ENCODE measurements at places on chromosomes 16 and 17.

DNA sequence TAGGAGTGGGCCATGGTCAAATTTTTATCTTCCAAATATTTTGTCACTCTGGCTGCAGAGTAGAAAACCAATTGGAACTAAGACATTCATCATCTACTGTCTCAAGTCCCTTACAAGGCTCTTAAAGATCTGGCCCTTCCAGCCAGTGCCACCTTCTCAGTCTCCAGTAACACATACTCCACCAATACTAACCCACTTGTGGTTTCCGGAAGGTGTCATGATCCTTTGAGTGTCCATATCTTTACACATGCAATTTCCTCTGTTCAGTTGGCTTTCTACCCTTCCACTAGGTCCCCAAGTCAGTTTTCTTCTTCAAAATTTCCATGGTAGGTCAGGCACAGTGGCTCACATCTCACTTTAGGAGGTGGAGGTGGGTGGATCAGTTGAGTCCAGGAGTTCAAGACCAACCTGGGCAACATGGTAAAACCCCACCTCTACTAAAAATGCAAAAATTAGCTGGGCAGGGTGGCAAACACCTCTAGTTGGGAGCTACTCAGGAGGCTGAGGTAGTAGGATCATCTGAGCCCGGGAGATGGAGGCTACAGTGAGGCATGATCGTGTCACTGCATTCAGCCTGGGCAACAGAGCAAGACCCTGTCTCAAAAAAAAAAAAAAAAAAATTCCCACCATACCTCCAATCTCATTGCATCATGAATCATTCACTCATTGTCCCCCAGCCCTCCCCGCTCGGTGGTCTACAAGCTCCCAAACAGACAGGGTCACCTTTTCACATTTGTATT is 6.0 kb upstream of the GRB2 start:
- no peak for DNase-seq

- no peak for DNase-seq
Observed at GRCh38 chr16:28062261-28062846, 1.2 kb downstream of the GSG1L start.

DNA sequence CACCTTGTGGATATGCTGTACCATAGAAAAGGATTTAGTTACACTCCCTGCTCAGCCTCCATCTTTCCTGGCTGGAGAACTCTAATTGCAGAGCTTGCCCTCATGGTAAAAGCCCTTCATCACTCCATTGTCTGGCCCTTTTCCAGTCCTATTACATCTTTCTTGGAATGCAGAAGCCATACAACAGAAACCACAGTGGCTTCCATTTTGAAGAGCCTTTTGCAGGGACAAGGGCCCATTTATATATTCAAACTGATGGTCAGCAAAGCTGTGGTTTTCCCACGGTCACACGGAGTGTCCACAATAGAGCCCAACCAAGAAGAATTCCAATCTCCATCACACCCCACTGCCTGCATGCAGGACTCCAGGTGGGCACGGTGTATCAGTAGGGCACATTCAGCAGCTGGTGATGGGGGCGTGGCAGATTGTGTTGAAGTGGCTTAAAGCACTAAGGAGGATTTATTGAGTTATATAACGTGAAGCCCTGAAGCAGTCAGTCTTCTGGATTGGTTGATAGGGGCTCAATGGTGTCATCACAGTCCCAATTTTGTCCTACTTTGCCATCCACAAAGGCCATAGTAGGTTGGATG is 20.3 kb downstream of the COPRS start:
- no peak for DNase-seq

GRCh38 chr16:22813948-22814710 is at the start of gene HS3ST2:
TSS of gene HS3ST2 (plus strand) at chr16:22814162. CDS start at chr16:22814611, 449 bp downstream.
- DNase-seq = no peak

DNA sequence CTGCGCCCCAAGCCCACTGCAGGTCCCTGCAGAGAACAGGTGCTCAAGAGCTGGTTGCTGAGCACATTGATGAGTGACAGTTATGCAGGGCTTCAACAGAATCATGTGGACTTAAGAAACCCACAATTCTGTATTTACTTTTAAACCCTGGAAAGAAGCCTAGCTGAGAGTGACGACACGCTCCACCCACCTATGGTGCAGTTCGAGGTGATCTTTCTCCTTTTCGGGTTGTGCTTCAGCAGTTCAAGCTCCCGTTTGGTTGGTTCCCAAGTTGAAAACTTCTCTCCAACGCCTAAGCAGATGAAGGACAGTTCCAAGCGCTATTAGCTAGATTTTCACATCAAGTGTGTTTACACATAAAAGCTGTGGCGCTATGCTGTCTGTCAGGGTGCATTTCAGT is 23.9 kb downstream of the USP22 start:
- DNase-seq = no peak
